ENCODE measurements at places on chromosomes 1 and 21.

DNA sequence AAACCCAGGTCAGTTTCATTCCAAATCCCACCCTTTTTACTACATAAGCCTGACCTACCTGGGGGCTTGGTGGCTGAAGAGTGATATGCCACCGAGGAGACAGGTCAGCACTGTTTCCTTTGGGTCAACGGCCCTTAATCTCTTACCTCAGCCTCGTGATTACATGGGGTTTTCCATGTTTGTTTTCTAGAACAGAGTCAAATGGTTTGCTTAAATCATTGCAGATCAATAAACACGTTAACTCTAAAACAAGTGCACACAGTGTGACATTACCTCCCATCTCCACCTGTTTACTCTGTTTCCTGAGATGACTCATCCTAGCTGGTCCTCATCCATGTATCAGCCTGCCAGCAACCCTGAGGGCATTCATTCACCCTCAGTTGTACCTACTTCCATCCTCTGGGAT is 40.8 kb upstream of the TP53BP2 start:
- no peak for DNase-seq

- DNase-seq: no peak
Observed at GRCh38 chr1:153916297-153916696, 6.5 kb downstream of the GATAD2B start.

DNA sequence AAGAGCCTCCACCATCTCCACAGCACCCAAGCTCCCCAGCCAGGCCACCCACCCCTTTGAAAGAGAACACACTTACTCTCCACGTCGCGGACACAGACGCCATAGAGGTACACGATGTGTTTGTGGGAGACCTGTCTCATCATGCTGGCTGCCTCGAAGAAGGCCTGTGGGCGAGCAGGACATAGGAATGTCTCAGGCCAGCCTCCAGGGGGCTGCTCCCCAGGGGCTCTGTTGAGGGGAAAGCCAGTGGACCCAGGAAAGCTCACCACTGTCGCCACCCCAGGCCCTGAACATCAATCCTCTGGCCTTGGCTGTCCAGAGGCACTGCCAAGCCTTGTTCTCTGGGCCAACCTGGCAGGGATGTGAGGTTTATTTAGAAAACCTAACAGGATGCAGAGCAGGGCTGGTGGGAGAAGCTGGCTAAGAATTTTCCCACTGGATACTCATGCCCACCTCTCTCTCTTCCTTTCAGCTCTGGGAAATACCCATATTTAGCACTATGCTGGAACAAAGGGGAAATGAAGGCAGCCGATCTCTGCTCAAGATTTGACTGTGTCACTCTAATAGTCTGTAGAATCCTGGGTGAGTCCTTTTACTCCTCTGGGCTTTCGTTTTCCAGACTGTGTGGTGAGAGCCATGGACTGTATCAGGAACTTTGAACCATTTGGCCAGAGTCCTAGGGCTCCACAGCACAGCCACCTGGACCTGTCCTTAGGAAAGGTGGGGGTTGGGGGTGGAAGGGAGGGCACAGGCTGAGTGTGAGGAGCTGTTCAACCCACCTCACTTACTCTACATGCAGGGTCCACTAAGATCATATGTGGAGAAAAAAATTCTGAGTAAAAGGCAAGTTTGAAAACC is 101.9 kb downstream of the RAVER2 start:
- DNase-seq: no peak

GRCh38 chr1:19809044-19809750 is 5.9 kb downstream of the RNF186 start:
- DNase-seq: no peak

DNA sequence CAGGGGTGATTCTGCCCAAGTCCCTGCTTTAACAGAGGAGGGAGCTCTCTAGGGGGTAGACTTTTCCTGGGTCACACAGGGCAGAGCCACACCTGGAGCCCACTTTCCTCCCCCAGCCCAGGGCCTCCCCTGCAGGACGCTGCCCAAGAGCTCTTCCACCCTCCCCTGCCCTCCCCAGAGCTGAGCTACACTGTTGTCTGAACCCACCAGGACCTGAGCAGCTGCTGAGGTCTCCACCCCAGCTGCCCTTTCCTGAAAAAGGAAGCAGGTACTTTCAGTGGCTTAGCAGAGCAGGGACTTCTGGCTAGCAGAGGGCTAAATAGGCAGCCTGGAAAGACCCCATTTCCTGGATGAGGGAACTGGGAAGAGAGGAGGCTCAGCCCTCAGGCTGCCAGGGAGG is 169.3 kb upstream of the ETV3 start:
- no peak for DNase-seq

- no peak for DNase-seq
Observed at GRCh38 chr1:236861560-236862218, 66.6 kb downstream of the MTR start.

DNA sequence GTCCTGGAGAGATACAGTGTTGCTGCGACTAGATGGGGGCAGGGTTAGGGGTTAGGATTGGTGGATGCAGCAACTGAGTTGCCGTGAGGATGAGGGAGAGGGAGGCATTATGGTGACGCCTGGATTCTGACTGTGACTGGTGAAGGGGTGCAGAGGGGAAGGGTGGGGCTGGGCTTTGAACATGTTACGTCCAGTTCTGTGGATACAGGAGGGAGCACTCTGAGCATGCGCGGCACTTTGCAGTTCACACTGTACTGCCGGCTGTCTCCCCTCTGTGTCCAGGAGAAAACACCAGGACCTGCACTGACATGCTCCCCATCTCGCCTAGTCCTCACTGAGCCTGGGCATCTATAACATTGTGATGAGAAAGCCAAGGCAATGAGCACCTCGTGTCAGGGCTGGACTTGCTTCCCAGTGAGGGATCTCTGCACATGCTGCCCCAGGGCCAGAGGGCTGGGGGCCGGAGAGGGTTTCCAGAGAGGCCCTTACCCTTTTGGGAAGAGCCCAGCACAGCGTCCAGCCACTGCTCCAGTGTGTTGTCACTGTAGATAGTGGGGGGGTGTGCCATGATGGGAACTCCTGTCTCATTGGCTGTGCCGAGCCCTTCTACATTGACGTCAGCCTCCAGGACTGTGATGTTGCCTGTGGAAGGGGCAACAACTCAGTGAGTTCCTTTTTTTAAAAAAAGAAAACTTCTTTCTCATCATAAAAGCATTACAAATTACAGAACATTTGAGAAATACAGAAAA is 7.6 kb downstream of the FAM151A start:
- DNase-seq: no peak

DNA sequence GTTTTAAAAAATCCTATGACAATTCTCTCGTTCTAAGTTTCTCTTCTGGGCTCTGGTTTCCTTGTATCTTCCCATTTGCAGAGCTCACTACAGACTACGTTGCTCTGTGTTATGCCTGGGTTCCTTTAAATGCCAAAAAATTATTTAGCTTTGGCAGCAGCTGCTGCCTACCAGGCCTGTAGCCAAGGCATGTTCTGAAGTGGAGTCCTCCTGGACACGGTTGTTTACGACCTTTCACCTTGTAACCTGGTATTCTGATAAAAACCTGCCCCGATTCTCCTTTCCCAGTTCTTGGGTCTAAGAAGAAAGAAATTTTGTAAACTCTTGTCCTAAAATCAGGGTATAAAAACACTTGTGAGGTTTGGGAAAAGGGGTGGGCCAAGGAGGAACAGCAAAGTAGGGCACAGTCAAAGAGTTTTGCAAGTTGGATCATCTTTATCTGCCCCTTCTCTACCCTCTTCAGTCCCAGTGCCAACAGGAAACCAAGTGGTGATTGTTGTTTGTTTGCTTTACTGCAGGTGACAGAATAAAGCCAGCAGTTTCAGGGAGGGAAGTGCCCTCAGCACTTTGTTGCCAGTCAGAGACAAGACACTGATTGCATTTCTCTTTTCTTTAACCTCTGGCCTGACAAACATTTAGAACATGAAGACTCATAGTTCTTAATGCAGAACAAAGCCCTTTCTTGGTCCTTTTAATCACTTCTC is 3.1 kb upstream of the TXNIP start:
- DNase-seq: no peak

DNA sequence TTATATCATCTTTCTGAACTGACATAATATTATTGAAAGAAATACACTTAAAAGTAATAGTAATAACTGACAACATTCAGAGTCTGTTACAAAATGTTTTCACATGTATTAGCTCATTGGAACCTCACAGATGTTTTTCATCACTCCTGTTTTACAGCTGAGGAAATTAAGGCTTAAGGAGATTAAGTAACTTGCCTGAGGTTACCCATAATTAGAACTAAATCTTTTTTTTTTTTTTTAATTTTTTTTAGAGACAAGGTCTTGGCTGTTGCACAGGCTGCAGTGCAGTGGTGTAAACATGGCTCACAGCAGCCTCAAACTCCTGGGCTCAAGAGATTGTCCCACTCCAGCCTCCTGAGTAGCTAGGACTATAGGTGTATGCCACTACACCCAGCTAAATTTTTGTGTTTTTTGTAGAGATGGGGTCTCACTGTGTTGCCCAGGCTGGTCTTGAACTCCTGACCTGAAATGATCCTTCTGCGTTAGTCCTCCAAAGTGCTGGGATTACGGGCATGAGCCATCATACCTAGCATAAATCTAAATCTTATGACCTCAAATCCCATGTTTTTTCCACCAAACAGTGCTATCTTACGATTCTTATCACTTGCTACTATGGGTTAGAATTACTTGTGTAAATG is 64.7 kb upstream of the MACF1 start:
- DNase-seq: no peak

DNA sequence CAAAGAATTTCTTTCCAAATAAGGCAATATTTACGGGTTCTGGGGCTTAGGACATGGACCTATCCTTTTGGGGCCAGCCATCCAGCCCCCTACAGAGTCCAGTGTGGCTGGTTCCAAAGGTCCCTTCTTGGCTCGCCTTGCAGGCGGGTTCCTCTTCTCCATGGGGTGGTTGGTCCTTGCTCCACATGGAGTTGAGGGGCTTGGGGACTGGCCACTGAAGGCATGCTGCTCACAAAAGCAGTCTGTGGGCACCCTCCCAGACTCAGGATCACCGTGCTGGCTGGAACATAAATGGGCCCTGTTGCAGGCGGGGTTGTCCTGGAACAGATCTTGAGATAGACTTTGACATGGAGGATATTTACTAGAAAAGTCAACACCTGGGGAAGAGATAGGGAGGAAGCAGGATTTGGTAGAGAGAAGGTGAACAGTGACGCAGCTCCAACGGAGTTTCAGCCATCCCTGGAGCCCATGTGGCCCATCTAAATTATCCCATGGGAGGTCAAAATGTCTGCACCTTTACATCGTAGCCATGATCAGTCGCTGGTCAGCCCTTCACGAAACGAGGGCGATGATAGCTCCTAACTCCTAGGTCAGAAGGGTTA is 39.1 kb upstream of the LRP8 start:
- DNase-seq: no peak

DNA sequence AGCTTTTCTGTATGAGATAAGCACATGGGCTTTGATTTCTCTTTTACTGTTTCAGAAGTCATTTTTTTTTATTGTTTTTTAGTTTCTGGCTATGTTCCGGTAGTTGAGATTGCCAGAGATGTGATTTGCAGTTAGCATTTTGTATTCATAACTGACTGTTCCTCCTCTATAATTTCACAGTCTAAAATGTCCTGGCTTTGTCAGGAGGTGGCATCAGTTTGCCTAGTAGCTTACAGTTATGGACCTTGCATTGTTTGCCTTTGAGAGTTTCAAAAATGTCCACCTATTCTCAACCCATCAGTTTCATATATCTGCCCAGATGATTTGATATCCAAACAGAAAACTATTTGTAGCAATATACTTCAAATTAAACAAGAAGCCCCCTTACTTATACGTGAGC is 39.5 kb upstream of the ST6GALNAC3 start:
- DNase-seq: no peak

DNA sequence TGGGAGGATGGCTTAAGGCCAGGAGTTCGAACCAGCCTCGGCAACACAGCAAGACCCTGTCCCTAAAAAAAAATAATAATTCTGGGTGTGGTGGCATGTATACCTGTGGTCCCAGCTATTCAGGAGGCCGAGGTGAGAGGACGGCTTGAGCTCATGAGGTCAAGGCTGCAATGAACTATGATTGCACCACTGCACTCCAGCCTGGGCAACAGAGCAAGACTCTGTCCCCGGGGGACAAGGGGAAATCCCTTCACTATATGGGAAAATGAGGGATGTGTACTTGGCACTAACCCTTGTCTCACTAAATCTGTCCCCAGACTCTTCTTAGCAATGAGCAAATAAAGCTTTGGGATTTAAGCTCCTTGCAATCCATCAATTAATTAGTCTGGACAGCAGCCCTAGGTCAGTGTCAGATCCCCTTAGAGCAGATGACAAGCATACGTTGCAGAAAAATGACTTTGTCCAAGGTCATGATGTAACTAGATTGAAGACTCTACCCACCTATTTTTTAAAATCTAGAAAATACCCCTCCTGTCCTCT is 9.4 kb downstream of the KDM5B start:
- DNase-seq: no peak

DNA sequence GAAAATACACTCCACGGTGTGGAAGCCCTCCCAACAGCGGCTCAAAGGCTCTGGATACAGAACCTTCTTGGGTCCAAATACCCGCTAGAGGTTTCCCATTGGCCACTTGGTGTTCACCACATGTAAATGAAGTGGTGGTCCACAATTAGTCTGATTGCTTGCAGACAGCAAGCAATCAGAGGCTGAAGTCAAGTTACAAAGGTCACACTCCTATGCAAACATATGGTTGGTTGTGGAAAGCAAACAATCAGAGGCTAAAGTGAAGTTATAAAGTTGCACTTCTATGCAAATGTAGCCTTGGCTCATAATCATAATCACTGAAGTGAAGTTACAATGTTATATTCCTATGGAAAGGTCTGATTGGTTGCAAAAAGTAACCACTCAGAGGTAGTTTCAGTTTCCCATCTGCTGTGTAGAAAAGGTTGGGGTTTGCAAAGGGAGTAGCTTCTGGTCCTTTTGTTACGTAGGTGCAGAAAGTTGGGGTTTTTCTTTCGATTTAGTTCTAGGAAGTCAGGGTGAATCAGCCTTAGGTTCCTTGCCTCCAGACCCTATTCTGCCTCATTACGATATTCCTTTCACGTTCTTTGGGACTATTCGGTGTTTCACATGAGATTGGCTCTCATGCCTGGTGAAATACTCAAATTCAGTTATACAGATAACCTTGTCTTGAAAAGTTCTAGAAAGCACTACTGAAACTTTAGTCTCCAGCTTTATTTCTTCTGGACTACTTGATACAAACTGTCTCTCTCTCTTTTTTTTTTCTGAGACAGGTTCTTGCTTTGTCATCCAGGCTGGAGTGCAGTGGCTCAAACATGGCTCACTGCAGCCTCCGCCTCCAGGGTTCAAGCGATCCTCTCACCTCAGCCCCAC is 36.7 kb upstream of the MTF2 start:
- DNase-seq: peak; percentile 30

GRCh38 chr1:156873659-156874058 is 13.0 kb downstream of the NTRK1 start:
- DNase-seq: no peak

- no peak for DNase-seq
Observed at GRCh38 chr1:80365359-80366021, 1359.0 kb upstream of the ADGRL4 start.

GRCh38 chr1:6412896-6413295 is 6.8 kb downstream of the HES2 start:
- no peak for DNase-seq

- no peak for DNase-seq
Observed at GRCh38 chr1:197418693-197419092, 150.6 kb downstream of the CRB1 start.

- no peak for DNase-seq
Observed at GRCh38 chr1:209342441-209343175, 240.9 kb upstream of the CAMK1G start.

GRCh38 chr1:30818568-30819243 is 61.1 kb upstream of the LAPTM5 start:
- no peak for DNase-seq

GRCh38 chr1:164683235-164683634 is 124.3 kb downstream of the PBX1 start:
- no peak for DNase-seq

GRCh38 chr1:94746635-94747525 is 73.3 kb upstream of the SLC44A3 start:
- DNase-seq: no peak

Data from activated T-cell treated with anti-CD3 and anti-CD28 coated beads for 24 hours (primary cell).